WTC11 (cell line): ENCODE measurements at places on chromosomes 16 and 17. TPM values are rescaled to one million over a fixed set of nuclear protein-coding genes. Genes with fewer than 3 reads are reported as not detected.

The OMG gene
- total RNA-seq, result not detected in 3 replicates

The PRSS33 gene
- total RNA-seq, result 0.18 to 0.44 TPM (median 0.24 TPM) in 3 replicates

The EVI2B gene
- total RNA-seq, result 0.18 to 0.37 TPM (median 0.25 TPM) in 3 replicates

The PIRT gene
- total RNA-seq, result not detected in 3 replicates

The HSPB9 gene
- total RNA-seq, result 0.30 to 0.57 TPM (median 0.46 TPM) in 3 replicates

The NACA2 gene
- not detected in 3 replicates for total RNA-seq

The ATAD5 gene
- total RNA-seq, result 24.7 to 26.0 TPM (median 25.0 TPM) in 3 replicates

The HBA1 gene
- 2.1 to 3.4 TPM (median 3.1 TPM) in 3 replicates for total RNA-seq
